Upper lobe of left lung (tissue), 6 donors: ENCODE measurements at places on chromosomes 1 and 21.
A peak's percentile ranks its signal among the peaks of the same experiment; 100 is the strongest.

GRCh38 chr1:66240491-66241484, 293.2 kb upstream of the SGIP1 start:
- no peak for DNase-seq

DNA sequence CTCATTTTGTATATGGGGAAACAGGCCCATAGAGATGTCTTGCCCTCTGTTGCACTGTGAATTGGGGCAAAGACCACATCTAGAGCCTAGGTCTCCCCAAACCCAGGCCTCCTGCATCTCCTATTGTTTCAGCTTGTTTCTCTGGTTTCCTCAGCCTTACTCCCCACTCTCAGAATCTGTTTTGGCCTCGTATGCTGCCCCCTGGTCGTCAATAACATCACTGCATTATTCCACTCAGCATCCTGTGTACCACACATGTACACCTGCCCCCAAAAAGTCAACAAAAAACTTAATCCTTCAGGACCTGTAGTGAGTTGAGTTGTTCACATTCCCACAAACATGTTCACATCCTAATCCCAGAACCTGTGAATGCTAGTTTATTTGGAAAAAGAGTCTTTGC, 184.8 kb downstream of the BRINP2 start:
- no peak for DNase-seq

GRCh38 chr1:35988237-35988636, 57.3 kb downstream of the AGO3 start:
- DNase-seq: no peak

DNA sequence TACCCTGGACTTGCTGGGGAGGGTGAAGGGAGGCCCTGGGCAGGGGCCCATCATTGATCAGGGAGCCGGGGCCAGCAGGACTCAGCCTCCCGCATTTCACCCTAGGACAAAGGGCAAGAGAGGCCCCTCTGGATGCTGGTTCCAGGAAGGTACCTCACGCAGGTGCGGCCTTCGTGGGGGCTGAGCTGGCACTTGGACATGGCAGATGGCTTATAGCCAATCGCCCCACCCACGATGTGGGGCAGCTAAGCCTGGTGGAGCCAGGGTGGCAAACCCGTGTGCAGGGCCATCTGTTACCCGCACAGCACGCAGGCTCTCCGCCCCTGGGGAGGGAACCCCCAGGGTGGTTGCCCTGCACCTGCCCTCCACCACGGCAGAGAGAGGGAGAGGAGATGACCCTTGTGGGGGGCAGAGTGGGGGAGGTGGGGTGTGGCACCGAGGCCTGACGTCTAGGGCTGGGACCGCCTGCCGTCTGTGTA, 2.5 kb downstream of the TFF3 start:
- DNase-seq: peak; percentile 51

DNA sequence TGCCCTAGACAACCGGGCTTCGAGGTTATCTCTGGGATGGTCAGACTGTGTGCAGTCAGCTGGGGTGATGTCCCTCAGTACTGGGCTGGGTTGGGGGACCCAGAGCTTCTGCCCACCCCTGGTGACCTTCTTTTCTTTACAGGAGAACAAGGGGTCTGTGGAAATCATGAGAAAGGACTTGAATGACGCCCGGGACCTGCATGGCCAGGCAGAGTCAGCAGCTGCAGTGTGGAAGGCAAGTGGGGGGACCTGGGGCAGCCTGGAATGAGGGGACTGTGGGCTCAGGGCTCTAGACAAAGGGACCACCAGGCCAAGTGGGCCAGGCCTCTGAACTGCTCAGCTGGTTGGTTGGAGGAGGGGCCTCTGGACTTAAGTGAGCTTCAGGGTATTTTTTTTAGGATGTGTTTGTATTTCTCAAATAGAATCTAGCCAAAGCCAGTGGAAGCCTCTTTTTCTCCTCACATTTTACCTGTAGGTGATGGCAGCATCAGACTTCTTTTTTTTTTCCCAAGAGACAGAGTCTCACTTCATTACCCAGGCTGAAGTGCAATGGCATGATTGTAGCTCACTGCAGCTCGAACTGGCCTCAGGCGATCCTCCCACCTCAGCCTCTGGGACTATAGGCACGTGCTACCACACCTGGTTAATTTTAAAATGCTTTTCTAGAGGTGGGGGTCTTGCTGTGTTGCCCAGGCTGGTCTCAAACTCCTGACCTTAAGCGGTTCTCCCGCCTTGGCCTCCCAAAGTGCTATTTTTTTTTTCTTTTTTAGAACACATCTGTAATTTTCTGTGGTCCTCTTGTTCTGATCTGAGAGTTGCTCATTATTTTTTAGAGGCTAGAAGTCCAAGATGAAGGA, 1.9 kb downstream of the RNF187 start:
- DNase-seq: no peak

DNA sequence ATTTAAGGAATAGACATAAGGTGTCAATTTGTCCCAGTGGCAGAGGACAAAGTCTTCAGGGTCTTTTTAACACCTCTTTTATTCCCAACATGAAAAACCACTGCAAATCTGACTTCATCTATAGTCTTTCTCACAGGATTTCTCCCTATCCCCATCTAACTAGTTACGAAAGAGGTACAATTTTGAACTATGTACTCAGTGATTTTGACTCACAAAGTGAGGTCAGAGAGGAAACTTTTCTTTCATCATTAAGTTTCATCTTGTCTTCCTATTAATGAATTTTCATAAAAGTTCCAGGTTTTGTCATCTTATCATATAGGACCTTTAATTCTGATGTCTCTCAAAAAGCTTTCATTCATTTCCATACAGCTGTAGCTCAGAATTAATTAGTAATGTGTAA, 63.3 kb downstream of the ASH1L start:
- no peak for DNase-seq

DNA sequence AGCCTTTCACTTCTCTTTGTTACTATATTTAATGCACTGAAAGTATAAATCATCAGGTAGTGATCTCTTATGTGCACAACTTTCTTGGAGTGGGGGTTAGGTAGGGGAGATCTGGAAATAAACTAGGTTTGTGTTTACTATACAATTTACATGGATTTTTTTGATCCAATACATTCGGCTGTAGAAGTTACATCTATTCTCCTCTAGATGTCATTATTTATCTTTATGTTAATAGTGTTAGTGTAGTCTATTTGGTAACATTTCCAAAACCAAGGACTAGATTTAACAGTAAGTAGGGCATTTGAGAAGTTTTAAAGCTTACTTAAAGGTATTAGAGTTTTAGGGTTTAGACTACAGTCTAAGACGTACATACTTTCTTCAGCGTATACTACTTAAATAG, 5.4 kb downstream of the VPS45 start:
- DNase-seq: no peak

DNA sequence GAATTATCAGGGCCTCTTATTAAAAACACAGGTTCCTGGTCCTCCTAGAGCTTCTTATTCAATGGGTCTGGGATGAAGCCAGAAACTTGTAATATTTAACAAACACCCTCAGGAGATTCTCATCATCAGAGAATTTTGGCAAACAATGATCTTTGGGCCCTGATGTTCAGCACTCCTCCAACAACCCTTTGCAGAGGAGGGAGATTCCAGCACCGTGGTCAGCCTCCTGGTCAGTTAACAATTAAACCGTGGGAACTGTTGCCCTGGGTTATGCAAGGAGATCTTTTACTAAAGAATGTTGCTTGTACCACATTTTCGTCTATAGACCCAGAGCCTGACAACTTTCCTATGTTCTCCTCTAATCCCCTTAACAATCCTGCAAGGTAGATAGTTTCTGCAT, 294.4 kb downstream of the PLPP3 start:
- no peak for DNase-seq

DNA sequence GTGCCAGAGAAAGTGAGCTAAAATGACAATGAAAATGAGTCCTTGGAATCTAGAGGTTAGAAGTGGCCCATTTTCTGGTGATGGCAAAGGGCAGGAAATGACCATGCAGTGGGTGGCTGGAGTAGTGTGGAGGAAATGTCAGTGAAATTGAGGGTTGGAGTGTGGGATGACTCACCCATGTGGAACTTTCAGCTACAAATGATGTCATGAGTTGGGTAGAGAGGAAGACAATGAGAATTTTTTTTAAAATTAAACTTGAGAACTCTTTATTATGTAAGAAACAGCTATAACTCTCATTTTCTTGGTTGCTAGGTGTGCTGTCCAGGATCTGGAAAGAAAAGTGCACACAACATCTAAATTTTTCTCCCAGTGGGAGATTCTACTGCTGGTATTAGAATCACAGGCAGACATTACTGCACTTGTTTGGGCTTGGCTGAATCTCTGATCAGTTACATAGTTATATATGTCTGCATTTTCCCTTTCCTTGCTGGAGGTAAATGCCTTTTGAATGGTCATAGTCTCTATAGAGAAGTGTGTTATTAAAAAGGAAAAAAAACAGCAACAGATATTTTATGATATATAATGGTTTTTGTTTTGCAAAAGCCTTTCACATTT, 56.8 kb upstream of the GNG12 start:
- peak; percentile 22 for DNase-seq

- DNase-seq: no peak
These were observed 66.4 kb upstream of the CCDC190 start for GRCh38 chr1:162927421-162927820.

GRCh38 chr21:41396558-41397075, 29.4 kb upstream of the MX1 start:
- no peak for DNase-seq

DNA sequence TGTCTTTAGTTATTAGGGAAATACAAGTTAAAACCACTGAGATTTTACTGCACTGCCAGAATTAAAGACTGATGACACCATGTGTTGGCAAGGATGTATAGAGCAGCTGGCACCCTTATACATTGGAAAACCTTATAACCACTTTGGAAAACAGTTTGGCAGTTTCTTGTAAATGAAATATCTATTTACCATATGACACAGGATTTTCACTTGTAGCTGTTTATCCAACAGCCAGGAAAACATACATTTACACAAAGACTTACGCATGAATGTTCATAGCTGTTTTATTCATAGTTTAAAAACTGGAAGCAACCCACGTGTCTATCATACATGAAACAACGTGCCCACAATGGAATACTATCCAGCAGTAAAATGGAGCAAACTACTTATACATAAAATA, 45.3 kb downstream of the PRRC2C start:
- DNase-seq: no peak

- no peak for DNase-seq
These were observed 41.4 kb upstream of the ACOT11 start for GRCh38 chr1:54506594-54506993.

GRCh38 chr1:198234520-198235251, 77.9 kb downstream of the NEK7 start:
- DNase-seq: no peak

DNA sequence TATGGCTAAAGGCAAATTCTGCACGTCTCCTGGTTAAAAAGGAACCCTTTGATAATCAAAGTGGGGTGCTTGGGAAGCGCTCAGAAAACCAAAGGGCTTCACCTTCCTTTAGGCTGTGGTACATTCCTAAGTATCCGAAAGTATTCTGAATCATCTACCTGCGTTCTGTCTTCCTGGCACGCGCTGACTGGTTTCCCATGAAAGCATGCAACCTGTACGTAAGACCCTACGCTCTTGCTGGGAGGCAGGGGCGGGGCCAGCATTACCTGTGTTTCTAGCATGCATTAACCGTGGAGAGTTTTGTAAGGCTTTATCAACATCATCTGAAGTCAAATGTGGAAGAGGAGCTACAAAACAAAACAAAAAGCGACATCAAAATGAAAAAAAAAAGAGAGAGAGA, 96.0 kb downstream of the ERG start:
- no peak for DNase-seq

GRCh38 chr1:2971101-2971501, 50.2 kb upstream of the ACTRT2 start:
- peak; percentile 39 for DNase-seq

DNA sequence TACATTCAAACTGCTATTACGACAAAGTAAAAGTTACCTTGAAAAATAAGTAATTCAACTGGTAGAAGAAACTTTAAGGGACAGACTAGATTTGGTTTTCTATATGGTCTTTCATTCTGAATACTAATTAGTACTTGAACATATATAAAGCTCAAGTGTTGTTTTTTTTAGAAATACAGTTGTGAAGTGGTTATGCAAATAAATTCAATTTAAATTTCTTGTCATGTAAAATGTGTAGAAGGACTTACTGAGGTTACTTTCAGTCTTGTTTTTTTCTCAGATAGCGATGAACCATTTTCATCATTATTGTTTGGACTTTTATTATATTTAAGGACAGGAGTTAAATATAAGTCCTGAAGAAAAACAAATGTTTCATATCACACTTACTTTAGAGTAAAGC, 24.4 kb downstream of the HS2ST1 start:
- no peak for DNase-seq

- DNase-seq: peak; percentile 79
These were observed 12.7 kb upstream of the C1orf159 start for GRCh38 chr1:1128454-1129139.

GRCh38 chr1:164559342-164560051, 513 bp downstream of the PBX1 start:
- peak; percentile 54 for DNase-seq
